ENCODE measurements at places on chromosomes 5 and 9. TPM values are rescaled to one million over a fixed set of nuclear protein-coding genes. Genes with fewer than 3 reads are reported as not detected.

Gene C5orf58
- not detected for polyA plus RNA-seq

Gene HSD17B4
- polyA plus RNA-seq = 136 TPM

Gene SPINK6
- polyA plus RNA-seq = 0.59 TPM

Gene ARID3C
- polyA plus RNA-seq = not detected

Gene GLRA1
- not detected for polyA plus RNA-seq

Gene ENG
- 11.1 TPM for polyA plus RNA-seq

Gene BTNL9
- 4.8 TPM for polyA plus RNA-seq

Data from esophagus (tissue), 2 donors.